ENCODE measurements at places on chromosomes 2 and 18.

DNA sequence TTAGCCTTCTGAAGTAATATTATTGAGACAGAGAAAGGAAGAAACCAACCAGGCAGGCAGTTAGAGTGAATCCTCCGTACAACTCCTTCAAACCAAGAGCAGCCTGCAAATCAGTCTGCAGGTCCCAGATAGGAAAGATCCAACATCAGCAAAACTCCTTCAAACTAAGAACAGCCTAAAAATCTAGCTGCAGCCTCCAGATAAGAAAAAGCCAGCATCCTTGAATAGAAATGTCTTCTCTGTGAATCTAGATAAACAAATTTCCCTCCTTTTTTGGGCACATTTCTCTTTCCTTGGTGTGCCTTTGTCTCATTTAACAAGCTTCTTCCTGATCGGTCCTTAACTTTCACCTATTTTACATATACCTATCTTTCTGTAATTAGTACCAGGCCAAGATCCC, 1004.6 kb upstream of the TMEFF2 start:
- DNase-seq, result no peak

DNA sequence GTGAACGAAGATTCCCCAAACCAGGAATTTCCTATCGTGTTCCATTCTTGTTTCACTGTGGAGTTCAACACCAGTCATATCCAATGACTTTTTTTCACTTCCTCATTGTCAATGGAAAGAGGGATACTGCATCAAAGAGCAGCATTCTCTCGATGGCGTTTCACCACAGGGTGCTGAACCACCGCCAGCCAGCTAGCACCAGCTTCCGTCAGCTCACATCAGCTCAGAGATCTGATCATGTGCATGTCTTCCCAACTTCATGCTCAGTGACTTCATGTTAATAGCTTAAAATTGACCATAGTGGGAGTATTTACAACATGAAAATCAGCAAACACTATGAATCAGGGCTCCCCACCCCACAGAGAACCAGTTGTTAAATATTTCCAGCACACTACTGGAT, 359.9 kb downstream of the TNS1 start:
- no peak for DNase-seq

- DNase-seq, result no peak
Measured at GRCh38 chr2:196487417-196487816, 152.1 kb upstream of the CCDC150 start.

DNA sequence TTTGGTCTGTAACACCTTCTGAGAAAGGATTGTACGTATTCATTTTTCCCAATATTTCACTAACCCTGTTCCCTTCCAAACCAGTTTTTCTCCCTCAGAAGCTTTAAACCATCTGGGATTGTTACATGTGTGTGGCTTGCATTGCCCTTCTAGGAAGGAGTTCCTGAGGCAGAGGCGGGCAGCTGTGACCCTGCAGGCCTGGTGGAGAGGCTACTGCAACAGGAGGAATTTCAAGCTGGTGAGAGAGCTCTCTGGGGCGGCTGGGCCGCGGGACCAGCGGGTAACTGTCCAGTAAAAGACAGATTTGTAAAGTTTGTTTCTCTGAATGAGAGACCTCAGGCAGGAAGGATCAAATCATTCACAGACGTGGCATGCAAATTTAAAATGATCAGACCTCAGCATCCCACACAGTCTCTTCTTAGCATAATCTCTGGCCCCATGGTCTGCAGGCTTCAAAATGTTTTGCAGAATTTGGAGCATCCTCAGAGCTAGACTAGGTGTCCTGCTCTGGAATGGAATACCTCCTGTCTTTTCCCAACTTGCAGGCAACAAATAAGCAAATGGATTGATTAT, 40.2 kb upstream of the GPR17 start:
- no peak for DNase-seq

GRCh38 chr2:238695538-238695937, 152.3 kb upstream of the TWIST2 start:
- DNase-seq, result no peak

GRCh38 chr18:54387631-54388030, 29.9 kb downstream of the C18orf54 start:
- DNase-seq, result no peak

GRCh38 chr2:206555721-206556120, 86.6 kb upstream of the FAM237A start:
- DNase-seq, result no peak

- no peak for DNase-seq
Measured at GRCh38 chr2:39649511-39649910, 16.2 kb upstream of the TMEM178A start.

- DNase-seq, result no peak
Measured at GRCh38 chr18:65523461-65523860, 227.4 kb upstream of the CDH7 start.

GRCh38 chr18:54964741-54965140, 5.5 kb upstream of the CCDC68 start:
- no peak for DNase-seq

- no peak for DNase-seq
Measured at GRCh38 chr2:110804915-110805314, 72.5 kb downstream of the ACOXL start.

- no peak for DNase-seq
Measured at GRCh38 chr18:10006311-10006893, 92.6 kb downstream of the VAPA start.

DNA sequence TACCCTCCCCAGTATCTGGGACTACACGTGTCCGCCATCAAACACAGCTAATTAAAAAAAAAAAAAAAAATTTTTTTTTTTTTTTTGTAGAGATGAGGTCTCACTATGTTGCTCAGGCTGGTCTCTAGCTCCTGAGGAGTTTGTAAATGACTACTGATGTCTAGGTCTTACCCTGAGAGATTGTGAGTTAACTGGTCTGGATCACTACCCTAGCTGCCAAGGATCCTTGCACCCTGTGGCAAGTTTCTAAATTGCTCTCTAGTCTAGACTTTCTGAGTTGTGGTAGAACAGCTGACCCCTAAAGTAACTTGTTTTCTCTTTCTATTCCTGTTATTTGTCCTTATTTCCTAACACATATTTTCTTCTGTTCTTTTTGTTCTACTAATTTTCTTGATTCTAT, 44.5 kb downstream of the ABHD3 start:
- DNase-seq, result no peak

DNA sequence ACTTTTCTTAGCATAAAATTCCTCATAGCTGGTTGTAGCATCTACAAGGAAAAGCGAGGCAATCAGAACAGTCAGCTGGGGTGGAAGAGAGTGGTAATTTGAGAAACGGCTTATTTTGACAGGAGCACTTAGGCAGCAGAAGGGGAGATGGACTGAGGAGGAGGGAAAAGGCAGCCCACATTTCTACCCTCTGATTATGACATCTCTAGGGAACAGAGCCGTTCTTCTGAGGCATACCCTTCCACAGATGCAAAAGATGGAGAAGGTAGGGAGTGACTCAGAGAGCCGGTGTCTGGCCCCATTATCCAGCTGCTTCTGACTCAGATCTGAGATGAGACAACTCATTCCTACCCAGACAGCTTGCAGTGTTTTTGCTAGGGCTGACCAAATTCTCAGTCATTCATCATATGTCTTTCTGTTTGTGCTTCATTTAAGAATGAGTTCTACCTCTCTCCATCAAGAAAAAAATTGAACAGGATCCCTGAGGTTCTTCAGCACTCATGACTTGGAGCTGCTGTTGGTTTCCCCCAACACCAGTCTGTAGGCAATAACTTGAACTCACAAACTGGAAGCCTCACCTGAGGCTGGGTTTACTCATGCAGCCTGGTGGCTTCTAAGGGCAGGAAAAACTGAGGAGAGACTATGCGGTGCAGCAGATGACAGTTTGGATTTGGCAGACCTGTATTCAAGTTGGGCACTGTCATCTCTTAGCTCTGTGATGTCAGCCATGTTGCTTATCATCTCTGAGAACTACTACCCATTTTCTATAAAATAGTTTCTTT, 15.9 kb upstream of the SEC11C start:
- no peak for DNase-seq

GRCh38 chr18:35409911-35410310, 32.8 kb upstream of the ZNF396 start:
- no peak for DNase-seq

GRCh38 chr18:37565101-37565976, at the start of gene CELF4:
CELF4 (minus strand) TSS chr18:37565798.
- DNase-seq, result no peak

GRCh38 chr2:129887688-129888266, 91.7 kb upstream of the RAB6C start:
- no peak for DNase-seq

DNA sequence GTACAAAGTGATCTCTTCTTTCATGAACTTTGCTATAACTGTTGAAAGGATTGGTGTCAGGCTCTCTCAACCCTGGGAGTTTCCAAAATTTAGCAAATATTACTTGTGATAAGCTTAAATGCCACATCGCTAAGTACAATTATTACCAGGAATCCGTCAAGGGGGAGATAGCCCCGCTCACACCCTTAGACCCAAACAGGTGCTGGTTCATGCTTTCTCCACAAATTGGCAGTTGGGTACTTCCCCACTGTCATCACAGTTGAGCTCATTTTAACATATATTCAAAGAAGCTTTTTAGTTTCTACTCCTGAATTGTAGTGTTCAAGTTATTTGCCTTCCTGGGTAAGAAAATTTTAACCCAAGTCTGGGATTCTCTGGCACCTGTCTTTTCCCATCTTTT, 29.8 kb upstream of the EPB41L5 start:
- no peak for DNase-seq

- DNase-seq, result no peak
Measured at GRCh38 chr2:120907822-120908221, 172.2 kb downstream of the GLI2 start.

DNA sequence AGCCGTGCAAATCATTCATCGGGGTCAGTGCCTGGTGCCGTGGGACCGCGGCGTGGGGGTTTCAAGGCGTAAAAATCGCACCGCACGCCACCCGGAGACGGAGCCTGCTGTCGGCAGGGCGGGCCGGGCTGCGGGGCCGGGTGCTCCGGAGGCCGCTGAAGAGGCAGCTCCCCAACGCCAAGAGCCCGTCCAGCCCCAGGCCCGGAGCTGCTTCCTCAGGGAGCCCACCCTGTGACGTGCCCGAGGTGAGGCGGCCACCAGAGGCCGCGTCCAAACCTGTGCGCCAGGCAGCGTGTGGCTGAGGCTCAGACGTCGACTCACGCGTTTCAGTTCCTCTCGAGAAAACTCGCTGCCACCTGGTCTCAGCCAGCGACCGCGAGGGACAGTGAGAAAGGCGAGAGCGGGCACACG, 98.1 kb downstream of the NFATC1 start:
- DNase-seq, result no peak

DNA sequence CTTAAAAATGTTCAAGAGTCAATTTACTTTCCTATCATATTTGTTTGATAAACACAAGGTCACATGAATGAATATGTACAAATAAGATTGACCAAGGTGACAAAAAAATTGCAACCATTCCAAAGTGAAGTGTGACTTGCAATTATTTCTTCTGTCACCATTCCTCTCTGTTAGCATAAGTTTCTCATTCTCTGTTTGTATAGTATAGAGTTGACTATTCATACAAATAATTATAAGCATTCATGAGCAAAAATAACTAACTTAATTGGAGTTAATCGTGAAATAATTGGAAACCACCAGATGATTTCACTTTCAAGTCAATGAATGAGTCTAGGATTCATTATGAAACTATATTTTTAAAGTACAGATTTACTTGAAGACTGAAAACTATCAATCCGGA, 42.1 kb downstream of the PGAP1 start:
- no peak for DNase-seq

DNA sequence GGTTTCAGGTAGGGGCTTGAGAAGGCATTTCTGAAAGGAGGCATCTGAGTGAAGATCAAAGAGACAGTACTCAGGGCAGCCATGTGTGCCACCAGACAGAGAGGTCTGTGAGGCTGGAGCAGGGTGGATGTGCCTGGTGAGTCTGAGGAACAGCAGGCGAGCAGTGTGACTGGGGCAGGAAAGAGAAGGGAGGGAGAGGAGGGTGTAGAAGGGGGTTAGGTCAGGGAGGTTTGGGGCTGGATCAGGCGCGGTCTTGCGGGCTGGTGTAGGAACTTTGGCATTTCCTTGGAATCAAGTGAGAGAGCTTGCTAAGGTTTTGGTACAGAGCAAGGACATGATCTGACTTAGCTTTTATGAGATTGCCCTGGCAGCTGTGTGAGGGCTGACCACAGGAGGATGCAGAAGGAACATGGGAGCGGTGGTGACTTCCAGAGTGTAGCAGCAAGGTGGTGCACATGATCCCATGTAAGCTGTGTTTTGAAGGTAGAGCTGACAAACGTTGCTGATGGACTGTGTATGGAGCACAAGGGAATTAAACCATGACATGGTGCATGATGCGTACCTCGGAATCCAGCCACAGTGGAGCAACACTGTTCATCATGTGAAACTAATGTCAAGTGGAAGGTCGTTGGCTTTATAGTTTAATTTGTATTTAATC, 13.9 kb downstream of the RAB31 start:
- DNase-seq, result no peak

GRCh38 chr18:70659036-70659925, 370.4 kb downstream of the SOCS6 start:
- DNase-seq, result no peak

GRCh38 chr2:64754570-64754969, 100.9 kb upstream of the SERTAD2 start:
- no peak for DNase-seq

GRCh38 chr2:119416299-119416923, 15.2 kb upstream of the TMEM37 start:
- DNase-seq, result no peak

GRCh38 chr18:50284255-50284885, 3.0 kb upstream of the MBD1 start:
- no peak for DNase-seq

DNA sequence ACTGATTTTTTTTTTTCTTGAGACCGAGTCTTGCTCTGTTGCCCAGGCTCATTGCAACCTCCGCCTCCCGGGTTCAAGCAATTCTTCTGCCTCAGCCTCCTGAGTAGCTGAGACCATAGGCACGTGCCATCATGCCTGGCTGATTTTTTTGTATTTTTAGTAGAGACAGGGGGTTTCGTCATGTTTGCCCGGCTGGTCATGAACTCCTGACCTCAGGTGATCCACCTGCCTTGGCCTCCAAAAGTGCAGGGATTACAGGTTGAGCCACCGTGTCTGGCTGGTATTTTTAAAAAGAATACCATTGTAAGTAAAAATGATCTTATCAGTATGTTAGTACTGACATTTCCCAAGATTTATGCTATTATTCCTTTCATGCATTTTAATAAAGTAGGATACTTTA, 105.7 kb downstream of the PIEZO2 start:
- DNase-seq, result no peak
